Frontal cortex (tissue), 4 donors: ENCODE measurements at places on chromosomes 6 and 20.

DNA sequence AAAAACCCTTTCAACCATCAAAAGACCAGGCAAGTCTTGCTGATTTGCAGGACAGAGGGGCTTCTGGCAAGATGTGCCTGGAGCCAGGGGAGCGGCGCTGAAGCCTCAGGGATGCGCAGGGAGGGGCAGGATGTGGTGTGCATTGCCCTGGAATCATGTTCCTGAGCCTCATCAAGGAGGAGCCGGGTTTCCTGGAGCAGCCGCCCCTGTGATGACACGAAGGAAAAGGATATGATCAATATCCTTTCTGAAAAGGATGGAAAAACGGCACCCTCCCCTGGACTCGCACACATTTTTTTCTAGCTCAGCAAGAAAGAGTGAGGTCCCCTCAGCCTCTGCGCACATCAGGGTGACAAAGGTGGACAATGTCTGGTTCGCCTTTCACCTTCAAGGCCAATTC lies 173.1 kb upstream of the SSTR4 start:
- no peak for DNase-seq

GRCh38 chr6:41645007-41645618 lies 6.8 kb downstream of the MDFI start:
- no peak for DNase-seq

DNA sequence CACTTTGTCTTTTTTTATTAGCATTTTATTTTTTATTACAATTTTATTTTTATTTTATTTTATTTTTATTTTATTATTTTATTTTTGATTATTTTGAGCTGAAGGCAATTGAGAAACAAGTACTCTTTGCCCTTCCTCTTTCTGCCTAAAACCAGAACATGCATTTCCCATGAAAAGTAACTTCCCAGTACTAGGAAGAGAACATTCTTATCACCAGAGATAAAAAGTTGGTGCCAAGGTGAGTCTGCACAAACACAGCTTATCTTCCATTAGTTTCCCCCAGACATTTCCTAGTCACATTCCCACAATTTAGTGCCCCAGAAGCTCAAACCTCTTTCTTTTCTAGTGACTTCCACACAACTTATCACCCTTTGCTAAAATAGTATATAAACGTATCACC lies 84.8 kb downstream of the CD24 start:
- no peak for DNase-seq

- no peak for DNase-seq
Observed at GRCh38 chr6:145015739-145016558, 719.4 kb downstream of the EPM2A start.

- DNase-seq: peak; percentile 64
Observed at GRCh38 chr20:45290677-45291355, 15.8 kb upstream of the RBPJL start.

GRCh38 chr20:59027741-59028320 lies 4.3 kb downstream of the ATP5F1E start:
- no peak for DNase-seq

DNA sequence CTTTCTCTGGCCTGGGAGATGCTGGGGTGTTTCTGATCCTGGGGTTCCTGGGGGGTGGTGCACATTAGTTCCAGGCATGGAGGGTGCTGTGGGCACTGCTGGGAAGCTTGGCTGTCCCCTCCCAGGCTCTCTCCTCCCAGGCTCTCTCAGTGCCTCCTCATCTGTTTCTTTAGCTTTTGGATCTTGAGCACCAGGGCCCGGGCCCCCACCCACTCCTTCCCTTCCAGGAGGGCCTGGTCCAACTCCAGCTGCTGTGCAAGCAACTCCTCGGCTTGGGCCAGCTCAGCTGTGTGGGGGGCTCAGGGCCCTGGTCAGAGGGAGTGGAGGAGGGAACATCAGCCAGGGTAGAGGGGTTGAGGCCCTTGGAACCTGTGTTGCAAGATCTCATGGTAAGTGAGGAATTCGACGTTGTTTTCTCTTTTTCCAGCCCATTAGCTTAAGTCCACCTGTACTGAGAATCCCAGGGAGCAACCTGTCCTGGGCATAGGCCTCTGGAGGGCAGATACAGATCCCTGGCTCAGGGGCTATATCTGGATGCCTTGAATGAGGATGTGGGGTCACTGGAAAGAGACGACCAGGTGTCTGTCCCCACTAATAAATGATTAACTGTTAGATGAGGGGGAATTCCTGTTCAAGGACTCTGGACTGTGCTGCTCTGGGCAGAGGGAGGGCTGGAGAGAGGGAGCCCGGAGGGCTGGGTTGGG lies 34.5 kb upstream of the HLA-A start:
- DNase-seq: no peak

DNA sequence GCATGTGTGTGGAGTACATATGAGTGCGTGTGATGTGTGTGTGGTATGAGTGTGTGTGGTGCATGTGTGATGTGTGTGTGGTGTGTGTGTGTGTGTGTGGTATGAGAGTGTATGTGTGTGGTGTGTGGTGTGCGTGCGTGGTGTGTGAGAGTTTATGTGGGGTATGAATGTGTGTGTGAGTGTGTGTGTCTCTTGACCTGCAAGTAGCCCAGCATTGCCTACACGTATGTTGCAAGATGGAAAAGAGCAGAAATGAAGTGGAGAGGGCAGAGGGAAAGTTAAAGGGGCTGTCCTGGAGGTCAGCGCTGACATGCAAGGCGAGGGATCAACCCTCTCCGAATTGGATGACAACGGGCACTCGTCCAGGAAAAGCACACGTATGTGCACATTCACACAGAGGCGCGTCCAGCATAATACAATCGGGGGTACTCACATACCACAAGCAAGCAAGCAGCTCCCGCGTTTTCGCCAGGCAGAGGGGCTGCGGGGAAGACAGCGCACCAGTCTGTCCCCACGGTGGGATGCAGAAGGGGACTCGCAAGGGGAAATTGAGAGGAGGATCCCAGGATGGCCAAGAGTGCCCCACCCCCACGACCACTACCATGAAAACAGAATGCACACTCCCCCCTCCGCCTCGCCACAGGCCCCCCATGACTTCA lies 174.5 kb upstream of the AFDN start:
- DNase-seq: no peak

- DNase-seq: no peak
Observed at GRCh38 chr20:17572034-17572638, 2.3 kb downstream of the DSTN start.

DNA sequence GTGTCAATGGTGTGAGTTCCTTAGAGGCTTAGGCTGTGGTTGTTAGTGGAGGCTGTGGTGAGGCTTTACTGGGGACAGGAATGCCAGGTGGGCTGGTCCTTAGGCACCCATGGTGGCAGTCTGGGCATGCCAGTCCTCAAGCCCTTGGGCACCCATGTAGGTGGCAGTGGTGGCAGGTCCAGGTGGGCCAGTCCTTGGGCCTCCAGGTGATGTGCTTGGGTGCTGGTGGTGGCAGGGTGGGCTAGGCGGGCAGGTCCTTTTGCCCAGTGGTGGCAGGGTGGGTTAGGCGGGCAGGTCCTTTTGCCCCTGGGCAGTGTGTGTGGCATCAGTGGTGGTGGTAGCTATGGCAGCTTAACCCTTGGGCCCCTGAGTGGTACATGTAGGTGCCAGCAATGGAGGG lies 133.8 kb downstream of the FLRT3 start:
- no peak for DNase-seq

- no peak for DNase-seq
Observed at GRCh38 chr6:6930223-6930880, 177.4 kb upstream of the RREB1 start.

DNA sequence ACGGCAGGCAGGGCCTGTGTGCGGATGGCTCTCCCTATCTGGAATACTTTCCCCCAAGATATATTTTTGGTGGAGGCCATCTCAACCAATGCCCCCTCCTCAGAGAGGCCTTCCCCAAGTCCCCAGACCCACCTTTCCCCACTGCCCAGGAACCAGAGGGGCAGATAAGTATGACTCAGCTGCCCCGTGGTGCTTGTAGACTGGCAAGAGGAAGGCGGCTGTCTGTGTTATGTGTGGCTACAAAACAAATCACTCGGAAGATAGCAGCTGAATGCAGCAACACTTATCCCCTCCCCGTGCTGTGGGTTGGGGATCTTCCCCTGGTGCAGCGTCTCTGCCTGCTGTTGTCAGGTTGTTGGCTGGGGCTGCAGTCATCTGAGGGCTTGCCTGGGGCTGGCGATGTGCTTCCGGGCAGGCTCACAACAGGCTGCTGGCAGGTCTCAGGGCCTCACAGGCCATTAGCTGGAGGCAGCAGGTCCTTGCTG lies 7.1 kb downstream of the NPEPL1 start:
- DNase-seq: no peak

DNA sequence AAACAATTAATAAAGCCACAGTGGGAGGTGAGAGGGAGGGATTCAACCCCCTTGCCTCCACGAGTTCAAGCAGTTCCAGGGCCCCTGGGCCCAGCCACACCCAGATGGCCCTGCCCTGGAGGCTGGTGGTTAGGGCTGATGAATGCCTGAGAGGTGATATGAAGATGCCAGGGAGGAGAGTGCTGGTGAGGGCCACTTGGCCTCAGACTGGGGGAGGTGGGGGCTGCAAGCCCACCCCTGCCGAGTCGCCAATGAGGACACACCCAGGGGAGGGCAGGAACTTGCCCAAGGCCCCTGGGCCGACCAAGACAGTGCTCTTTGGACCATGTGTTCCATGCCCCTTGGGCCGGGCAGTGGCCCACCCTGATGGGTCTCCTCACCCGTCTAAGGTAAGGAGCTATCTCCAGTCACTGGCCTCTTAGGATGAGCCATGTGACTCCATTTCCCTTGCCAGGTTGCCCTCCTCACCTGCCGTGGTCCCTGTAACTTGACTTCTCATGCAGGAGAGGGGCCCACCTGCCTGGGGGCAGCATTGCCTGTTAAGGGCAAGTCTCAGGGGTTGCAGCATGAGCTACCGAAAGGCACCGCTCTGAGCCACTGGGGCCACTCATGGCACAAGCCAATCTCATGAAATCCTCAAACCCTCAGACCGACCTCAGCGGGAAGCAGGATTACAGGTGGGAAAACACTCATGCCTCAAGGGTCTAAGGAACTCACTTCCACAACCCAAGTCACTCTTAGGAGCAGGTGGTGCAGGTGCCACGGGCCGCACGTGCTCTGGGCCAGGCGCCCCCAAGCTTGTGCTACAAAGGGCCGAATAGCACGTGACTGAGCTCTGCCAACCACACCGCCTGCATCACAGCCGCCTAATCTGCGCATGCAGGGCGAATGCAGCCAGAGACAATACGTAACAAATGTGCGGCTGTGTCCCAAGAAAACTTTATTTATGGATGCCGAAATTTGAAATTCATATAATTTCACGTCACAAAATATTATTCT lies 147.4 kb upstream of the MLN start:
- DNase-seq: no peak

- DNase-seq: no peak
Observed at GRCh38 chr6:68777956-68778355, 142.9 kb downstream of the ADGRB3 start.

- no peak for DNase-seq
Observed at GRCh38 chr6:136415351-136416007, 125.8 kb upstream of the BCLAF1 start.

DNA sequence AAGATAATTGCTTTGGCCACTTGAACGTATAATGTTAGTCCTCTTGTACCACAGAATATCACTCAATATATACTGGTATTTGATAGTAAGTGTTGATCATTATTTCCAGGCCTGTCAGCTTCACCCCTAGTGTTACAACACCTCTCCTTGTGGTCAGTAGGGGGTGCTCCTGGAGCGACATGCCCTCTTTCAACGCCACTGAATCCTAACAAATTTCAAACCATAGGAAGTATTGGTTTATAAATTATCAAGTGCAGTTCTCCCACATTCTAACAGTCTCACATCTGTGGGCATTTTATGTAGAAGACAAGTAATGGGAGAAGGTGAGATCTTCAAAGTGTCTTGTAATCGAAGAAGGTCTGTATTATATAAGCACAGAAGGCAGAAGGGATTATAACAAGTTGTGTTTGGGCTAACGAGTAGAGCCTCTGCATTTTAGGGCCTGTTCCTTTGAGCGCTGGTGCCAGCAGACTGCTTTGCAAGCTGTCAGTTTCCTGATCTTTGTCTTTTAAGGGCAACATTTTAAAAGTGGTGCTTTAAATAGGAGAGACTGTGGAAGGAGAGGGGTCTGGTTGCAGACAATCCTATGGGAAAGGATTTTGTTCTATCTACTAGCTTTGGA lies 57.1 kb upstream of the CEP162 start:
- no peak for DNase-seq

GRCh38 chr6:46648869-46649492 lies 3.6 kb downstream of the CYP39A1 start:
- DNase-seq: no peak

- DNase-seq: no peak
Observed at GRCh38 chr6:36624461-36625157, 30.4 kb downstream of the SRSF3 start.

DNA sequence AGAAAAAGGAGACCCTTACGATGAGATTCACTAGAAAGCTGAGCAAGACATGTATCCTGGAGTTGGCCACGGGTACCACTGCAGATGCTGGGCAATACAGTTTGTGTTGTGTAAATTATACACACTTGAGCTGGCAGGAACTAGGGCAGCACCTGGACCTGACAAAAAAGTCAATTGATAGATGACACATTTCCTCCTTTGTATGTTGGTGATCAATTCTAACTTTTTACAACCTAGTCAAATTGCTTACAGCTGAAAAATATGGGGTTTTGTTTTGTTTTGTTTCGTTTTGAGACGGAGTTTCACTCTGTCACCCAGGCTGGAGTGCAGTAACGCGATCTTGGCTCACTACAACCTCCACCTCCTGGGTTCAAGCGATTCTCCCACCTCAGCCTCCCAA lies 108.9 kb downstream of the UST start:
- DNase-seq: no peak

DNA sequence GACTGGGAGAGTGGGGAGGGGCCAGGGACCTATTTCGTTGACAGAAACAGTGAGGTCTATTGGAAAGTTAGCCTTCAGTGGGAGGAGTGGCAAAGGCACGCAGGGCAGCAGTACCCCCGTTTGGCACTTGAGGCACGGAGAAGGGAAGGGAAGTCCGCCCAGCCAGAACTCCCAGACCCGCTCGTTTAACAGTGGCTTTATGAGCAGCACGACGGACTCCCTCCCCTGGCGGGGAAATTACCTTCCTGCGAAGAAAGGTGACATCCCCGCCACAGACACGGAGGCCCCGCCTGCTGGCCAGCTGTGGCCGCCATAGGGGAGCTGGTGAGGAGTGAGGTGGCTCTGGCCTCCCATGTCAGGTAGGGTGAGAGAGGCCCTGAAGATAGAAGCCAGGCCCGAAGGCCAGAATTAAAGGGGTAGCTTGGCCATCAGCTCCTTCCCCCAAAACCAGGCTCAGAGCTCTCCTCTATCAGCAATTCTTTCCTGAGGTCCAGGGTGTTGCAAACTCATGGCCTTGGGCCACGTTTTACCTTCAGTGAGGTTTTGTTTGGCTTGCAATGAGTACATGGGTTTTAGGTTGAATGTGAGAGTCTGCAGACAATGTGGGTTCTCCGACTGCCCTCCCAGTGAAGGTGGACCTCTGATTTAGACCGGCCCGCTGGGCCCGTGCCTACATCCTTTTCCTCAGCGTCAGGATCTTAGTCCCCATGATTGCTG lies 123.7 kb downstream of the MRPL14 start:
- no peak for DNase-seq

- DNase-seq: no peak
Observed at GRCh38 chr20:62705627-62706026, 3.0 kb upstream of the NTSR1 start.

GRCh38 chr20:42134265-42135098 lies 516.3 kb upstream of the CHD6 start:
- DNase-seq: no peak

GRCh38 chr20:42102000-42102399 lies 483.8 kb upstream of the CHD6 start:
- DNase-seq: no peak
